Cardiac septum (tissue), 1 donor: ENCODE measurements at places on chromosomes 6 and 20.

DNA sequence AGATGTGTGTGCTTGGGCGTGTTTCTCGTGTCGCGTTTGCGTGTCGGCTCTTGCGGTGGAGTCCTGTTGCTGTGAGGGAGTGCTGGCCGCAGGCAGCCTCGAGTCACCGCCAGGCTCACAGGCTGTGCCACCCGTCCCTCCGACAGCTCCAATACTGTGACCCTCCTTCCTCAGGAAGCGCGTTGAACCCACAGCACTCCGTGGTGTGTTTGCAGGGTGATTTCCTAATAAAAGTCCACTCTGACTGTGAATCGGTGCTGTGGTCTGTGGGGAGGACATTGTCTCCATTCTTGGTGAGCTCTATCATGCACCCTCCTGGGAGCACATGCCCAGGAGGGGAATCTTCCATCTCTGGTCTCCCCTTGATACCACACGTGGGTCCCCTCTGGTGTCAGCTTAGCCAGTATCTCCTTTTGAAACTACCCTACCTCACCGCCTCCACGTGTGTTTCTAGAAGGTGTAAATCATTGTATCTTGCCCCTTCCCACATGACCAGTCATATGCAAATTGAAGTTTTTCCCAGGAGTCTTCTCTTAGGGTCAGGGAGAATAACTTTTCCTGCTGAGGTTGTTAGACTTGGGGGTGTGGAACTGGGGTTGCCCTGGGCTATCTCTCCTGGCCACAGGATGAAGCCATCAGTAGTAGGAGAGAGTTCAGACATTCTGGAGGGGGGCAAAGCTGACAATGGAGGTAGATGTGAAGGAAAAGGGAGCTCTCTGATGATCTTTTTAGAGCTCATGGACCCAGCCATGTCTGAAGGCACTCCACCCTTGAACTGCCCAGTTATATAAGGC is 13.3 kb upstream of the PCMTD2 start:
- DNase-seq, result peak; percentile 38

DNA sequence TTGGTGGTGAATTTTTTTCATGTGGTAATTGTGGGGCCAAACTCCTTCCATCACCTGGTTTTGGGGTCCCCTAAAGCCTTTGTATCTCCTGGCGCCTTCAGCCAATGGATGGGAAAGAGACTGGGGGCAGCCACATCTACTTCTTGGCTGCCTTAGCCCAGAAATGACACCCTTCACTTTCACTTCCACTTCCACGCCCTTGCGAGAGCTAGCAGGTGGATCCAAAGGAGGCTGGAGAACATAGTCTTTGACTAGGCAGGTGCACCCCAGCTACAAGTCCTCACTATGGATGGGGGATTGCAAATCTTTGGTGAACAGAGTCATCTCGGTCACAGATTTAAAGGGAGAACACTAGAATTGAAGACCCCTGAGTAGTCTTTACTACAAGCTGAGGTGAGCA is 70.8 kb downstream of the NDUFAF5 start:
- DNase-seq, result no peak

DNA sequence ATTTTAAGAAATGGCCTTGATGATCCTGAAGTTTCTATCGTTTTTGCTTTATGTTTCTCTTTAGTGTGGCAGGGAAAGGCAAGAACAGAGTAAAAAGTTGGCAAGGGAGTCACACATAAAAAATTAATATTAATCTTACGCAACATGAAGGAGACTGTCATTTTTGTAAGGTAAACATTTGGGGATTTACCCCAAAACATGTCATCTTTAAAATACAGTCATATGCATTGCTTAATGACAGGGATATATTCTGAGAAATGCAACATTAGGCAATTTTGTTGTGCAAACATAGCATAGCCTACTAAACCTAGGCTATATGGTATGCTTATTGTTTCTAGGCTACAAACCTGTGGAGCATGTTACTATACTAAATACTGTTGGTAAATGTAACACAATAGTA is 5.4 kb downstream of the RBL1 start:
- no peak for DNase-seq

GRCh38 chr6:131918650-131919355 is 32.4 kb downstream of the CCN2 start:
- no peak for DNase-seq

- no peak for DNase-seq
Measured at GRCh38 chr20:19961293-19961692, 55.9 kb upstream of the NAA20 start.

DNA sequence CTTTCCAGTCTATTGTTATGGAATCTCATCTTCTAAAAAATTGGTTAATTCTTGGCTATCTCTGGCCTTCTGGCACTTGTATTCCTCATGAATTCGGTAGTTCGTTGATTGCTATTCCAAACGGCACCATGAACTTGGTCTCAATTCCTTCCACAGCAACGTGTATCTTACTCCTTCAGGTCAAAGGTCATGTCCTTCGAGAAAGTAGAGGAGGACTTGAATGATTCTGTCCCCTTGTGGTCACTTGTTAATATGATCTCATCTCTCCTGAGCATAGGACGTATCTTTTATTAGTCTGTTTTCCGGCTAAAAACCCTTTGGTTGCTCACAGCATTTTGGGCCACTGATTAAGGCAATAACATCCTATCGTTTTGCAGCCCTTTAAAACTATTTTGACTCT is 9.4 kb downstream of the TLDC2 start:
- no peak for DNase-seq

- DNase-seq, result no peak
Measured at GRCh38 chr6:169273511-169273910, 19.9 kb upstream of the THBS2 start.

GRCh38 chr6:148085631-148086331 is 256.9 kb upstream of the SASH1 start:
- DNase-seq, result no peak

- no peak for DNase-seq
Measured at GRCh38 chr6:155084431-155085123, 89.5 kb downstream of the TIAM2 start.

DNA sequence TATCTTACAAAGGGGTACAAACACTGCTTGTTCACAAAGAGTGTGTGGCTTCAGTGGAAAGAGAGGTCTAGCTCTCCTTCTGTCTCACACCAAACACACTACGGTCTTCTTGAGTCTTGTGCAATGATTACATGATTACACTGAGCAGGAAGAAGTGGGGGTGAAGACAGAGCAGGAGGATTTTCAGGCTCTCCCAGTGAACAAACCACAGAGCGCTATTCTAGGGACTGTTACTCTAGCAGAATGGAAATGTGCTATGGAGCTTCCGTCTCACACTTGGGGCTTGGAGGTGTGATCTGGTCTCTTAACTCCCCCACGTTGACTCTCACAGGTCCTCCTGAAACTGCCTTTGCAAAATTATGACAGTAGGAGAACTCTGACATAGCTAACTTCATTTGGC is 203.4 kb downstream of the MYLK4 start:
- no peak for DNase-seq

- DNase-seq, result no peak
Measured at GRCh38 chr6:13431861-13432465, 55.4 kb downstream of the GFOD1 start.

- DNase-seq, result no peak
Measured at GRCh38 chr6:38209371-38210260, 390.1 kb downstream of the ZFAND3 start.

DNA sequence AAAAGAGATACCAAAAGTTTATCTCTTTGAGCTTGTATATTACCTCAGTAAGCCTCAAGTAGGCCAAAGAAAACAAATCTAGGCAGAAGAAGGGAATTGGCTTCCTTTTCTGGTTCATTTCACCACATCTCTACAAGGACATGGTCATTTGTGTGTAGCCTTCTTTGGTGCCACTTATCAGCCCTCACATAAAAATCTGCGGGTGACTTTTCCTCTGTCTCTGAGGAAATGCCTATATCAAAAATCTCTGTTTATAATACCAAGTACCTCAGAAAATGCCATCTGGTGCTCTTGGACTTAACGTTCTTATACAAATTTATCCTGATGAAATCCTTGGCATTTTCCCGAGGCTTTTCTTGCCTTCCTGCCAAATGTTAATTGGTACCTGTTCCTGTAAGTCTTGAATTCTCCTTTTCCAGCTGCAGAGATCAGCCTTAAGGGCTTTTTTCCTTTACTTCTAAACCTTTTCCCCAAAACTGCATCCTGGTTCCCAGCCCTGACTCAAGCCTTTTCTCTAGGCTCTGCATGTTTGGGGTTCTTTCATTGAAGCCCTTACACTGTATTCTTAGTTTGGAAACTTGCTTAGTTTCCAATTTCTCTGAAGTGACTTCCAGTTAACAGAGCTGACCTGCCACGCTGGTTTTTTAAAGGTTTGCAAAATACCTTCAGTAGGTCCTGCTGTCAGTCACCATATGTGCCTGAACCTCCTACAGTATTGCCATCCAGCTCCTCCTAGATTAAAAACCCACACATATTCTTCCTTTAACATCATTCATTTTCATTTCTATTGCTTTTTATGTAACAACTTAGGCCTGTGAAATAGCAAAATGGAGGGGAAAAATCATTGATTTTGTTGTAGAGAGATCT is 191.2 kb upstream of the PREP start:
- DNase-seq, result no peak

DNA sequence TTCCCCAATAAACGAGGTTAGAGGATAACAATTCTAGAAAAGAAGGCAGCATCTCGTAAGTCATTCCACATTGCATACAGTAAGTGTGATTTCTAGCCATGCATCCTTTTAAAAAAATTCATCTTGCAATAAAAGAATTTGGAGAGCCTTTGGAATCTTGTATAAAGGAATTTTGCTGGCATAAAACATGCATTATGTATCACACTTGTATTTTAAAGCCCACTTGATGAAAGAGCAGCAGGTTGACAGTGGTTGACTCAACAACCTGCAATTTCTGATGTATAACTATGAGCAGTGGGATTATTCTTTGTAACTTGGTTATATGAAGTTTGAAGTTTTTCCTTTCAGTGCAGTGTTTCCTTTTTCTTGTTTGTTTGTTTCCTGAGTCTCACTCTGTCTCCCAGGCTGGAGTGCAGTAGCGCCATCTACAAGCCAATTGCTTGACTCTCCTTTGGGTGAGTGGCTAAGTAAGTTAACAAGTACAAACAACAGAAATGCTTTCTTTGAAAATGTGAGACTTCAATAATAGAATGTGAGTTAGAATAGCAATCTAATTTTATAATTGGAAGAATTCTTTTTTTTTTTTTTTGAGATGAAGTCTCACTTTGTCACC is 39.9 kb downstream of the JARID2 start:
- no peak for DNase-seq

DNA sequence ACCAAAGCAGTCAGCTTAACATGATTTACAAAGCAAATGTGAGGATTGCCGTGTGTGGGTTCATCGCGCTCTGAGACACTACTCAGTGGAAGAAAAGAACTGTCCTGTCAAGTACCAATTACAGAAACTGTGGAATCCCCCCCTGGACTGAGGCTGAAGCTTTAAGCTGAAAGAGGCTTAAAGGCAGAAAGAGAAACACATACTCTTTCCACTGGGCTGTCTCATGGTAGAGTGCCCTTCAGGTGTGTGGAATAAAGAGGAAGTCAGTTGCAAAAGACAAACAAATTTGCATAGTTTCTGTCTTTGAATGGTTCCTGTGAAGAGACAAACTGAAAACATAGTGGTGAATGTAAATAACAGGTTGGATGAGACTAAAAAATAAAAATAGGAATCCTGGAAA is 560.4 kb upstream of the SYNCRIP start:
- no peak for DNase-seq

DNA sequence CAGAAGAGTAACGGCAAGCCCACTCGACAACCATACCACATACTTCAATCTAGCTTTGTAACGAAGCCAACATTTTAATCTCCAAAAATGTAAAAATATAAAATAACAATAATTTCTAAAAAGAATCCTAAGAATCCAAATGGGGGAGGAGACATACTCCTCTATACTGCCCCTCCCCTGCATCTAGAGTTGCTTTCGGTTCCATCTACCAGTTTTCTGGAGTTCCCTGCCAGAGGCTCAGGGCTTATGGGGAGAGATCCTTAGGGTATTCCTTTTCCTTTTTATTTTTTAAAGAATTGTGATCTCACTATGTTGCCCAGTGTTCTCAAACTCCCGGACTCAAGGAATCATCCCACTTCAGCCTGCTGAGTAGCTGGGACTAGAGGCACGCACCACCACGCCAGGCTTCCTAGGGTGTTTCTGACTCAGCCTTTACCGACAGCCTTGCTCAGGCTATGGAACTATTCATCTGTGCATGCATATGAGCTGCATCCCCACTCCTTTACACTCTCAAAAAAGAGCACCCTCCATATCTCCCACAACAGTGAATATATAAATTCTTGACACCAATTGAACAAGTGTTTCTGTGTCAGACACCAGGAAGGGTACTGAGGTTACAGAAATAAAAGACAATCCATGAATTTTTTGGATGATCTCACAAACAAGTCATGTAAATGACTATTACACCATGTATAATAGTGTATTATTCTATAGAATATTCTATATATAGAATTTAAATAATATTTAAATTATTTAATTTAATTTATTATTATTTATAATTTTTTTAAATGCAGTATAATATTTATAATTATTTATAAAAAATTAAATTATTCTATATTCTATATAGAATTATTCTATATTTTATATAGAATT is 40.7 kb upstream of the UBR2 start:
- DNase-seq, result no peak

- DNase-seq, result no peak
Measured at GRCh38 chr6:135159531-135159930, 21.6 kb upstream of the MYB start.

DNA sequence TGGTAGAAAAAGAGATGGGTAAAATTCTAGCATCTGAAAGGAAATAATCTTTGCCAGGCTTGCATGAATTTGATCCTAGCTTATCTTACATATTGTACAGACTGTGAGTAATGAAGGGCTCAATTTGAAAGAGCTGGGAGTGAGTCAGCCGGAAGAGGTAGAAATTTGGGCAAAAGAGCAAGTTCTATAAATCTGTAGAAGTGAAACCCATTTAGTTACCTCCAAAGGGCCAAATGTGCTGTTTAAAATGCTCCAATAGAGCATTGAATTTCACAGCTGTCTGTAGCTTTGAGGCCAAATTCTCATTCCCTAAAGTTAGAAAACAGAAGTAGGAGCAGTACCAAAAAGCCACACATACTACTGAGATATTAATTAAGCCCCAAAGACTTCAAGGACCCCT is 466.1 kb downstream of the BTBD3 start:
- DNase-seq, result no peak

- no peak for DNase-seq
Measured at GRCh38 chr6:80335121-80335531, 228.7 kb downstream of the BCKDHB start.

GRCh38 chr20:60011512-60012507 is 53.6 kb downstream of the CDH26 start:
- no peak for DNase-seq

DNA sequence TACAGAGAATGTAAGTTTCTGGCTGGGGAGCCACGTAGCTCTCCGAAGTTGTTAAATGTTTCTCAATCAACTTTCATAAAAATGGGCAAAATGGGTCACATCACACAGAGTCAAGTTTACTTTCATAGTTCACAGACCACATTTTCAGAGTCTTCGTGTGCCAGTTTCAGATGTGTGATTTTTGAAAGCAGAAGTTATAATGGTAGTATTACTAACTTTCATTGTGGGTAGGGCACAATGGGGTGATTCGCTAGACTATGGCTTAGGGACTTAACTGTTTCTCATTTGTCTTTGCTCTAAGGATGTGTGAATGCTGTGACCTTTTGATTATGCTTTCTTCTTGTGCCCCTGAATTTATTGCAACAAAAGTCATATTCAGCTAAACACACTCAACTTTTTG is 109.0 kb upstream of the SUPT3H start:
- DNase-seq, result no peak
